ENCODE measurements at places on chromosomes 3 and 15.
A peak's percentile ranks its signal among the peaks of the same experiment; 100 is the strongest.

- peak; percentile 17 for DNase-seq
Measured at GRCh38 chr15:43749690-43750345, 3.6 kb downstream of the PDIA3 start.

DNA sequence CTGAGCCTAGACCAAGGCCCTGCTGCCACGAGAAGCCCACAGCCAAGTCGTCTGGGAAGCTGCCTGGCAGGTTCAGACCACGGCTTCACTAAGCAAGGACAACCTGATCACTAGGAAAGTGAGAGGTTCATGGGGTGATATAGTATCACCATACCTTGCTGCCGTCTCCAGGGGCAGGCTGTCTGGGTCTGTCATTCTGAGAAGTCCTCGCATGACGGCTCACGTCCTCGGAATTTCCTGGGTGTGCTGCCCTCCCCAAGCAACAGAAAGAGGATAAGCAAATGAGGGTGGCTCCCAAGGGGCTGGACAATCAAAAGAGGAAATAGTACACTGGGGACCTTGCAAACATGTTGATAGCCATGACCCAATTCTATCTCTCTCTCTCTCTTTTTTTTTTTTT lies 207.4 kb upstream of the IGF1R start:
- no peak for DNase-seq

GRCh38 chr3:141728355-141728892 lies 9.7 kb upstream of the RNF7 start:
- DNase-seq = no peak

- no peak for DNase-seq
Measured at GRCh38 chr15:101203607-101204189, 48.1 kb downstream of the CHSY1 start.

GRCh38 chr3:108513961-108514360 lies 3.6 kb upstream of the MYH15 start:
- DNase-seq = no peak

GRCh38 chr3:126528419-126528799 lies 4.5 kb downstream of the CHST13 start:
- no peak for DNase-seq

DNA sequence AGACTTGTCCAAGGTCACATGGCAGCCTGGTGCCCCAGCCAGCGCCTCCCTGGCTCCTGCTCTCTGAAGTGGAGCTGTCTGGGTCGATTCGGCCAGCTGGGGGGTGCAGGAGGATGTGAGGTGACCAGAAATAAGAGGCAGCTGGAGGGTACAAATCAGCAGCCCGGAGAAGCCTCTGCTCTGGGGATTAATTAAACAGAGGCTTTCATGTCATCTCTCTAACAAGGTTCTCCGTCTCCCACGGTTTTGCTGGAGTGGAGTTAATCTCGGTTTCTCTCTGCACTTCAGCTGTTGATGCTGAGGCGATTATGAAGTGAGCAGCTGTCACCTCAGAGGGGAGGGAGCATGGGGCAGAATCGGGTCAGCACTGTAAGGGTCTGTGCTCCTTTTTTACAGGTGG lies 236.8 kb downstream of the TLE3 start:
- DNase-seq = no peak

GRCh38 chr15:48592221-48592731 lies 53.2 kb downstream of the FBN1 start:
- no peak for DNase-seq

GRCh38 chr3:24263069-24263668 lies 231.5 kb downstream of the THRB start:
- DNase-seq = no peak

- no peak for DNase-seq
Measured at GRCh38 chr15:60573936-60574335, 95.0 kb upstream of the ICE2 start.

- DNase-seq = no peak
Measured at GRCh38 chr3:62859203-62859791, 15.9 kb downstream of the CADPS start.

- no peak for DNase-seq
Measured at GRCh38 chr15:79798311-79798710, 98.5 kb downstream of the MTHFS start.

Measured in activated T-cell treated with anti-CD3 and anti-CD28 coated beads for 48 hours (primary cell).